Stimulated activated CD4-positive, alpha-beta T cell treated with anti-CD3 and anti-CD28 coated beads, Interleukin-4, amount 100 ng/mL, for 1 hour (primary cell): ENCODE measurements at places on chromosomes 6 and 20.

GRCh38 chr6:170253910-170254269 lies 37.0 kb downstream of the DLL1 start:
- DNase-seq: no peak

DNA sequence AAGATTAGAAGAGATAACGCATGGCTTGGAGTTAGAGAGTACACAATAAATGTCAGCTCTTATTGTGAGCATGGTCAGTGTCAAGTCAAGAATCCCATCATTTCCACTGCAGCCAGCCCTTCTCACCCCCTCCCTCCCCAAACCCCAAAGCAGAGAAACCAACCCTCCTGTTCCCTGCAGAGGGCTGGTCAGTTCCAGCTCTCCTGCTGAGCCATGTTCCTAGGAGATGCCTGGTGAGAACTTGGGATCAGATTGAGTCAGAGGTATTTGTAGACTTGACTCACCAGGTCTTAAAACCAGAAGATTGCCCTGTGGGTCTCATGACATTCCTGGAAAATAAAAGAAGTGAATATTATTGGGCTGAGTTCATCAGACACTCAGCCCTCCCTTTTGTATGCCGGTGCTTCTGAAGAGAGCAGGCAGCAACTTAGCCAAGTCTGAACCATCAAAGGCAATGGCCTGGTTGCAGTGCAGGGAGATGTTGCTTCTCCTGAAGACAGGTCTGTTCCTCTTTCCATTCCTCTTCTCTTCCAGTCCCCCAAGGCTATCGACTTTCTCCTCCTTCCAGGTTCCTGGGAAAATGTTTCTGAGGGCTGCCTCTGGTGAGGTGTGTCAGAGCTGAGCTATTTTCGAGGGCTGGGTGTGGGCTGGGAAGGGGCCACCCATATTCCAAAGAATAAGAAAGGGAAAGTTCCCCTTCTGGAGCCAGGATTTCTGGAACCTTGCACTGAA lies 278.2 kb upstream of the SUPT3H start:
- no peak for DNase-seq

DNA sequence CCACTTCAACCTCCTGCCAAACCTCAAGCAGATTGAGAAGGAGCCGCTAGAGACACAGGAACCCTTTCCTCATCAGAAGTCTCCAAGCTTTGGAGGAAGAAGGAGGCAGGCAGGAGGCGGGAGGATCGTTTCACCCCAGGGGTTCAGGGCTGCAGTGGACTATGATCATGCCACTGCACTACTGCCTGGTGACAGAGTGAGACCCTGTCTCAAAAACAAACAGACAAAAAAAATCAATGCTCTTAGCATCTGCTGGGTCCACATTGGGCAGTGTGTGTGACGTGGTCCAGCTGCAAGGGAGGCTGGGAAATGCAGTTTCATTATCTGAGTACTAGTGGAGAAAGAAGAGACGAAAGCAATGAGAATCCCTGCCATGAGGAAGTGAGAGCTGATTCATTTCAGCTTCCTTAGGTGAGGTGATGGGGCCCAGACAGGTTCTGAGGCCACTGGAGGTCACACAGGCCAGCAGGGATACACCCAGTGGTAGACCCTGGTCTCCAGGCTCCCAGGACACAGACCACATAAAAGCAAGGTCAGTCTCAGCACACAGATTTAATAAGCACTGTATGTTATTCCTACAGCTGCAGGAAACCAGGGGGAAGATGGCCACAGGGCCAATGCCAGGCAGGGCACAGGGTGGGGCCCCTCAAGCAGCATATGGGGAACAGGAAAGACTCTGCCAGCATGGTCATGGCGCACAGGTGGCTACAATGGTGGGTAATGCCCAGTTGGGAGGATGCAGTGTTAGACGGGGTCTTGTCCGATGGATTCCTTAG lies 4.3 kb downstream of the GFRA4 start:
- no peak for DNase-seq

DNA sequence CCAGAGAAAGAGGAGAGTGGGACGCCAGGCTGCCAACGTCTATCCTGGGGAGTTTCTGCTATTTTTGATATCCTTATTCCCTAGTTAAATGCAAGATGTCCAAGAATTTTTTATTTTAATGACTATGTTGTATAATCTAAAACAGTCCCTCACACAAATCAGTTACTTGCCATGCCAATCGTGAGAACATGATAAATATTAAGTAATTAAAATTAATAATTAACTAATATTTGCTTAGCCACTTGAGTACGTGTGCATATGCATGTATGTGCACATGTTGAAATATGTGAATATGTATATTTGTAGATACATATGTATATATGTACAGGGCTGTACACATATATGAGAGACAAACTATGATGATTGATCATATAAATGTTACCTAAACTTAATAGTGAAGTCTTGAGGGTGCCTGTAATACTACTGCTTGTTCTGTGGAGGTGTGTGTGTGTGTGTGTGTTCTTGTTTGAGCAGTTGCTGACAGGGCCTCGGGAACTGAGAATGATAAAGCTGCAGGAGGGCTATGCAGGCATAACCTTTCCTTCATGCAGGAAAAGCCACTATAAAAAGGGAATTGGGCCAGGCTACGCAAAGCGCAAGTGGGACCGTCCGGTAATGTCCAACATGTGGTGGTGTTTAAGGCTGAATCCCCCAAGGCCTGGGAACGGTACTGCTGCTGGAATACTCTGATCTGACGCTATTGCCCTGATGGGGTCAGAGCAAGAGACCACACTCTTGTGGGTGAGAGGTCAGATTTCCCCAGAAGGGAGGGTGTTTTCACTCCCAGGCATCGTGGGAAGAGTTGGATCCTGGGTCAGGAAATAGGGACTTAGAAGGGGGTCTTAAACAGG lies 148.3 kb upstream of the TBX18 start:
- no peak for DNase-seq

- DNase-seq: no peak
Observed at GRCh38 chr20:63212792-63213191, 3.1 kb downstream of the YTHDF1 start.

DNA sequence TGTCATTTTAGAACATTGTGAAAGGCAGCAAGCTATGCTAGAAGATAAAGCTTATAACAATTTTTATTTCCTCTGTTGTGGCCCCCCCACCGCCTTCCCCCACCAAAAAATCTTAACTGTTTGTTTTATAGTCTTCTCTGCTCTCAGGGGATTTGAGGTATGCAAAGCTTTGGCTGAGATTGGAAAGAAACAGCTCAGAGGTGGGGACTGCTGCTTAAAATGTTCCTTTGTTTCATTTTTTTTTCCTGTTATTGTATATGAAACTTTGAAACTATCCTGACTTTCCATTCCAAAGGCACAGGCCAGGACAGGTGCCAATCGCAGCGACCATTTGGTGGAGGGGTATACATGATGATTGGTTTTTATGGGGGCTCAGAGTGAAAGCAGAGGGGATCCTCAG lies 114.7 kb upstream of the PHACTR1 start:
- DNase-seq: no peak

DNA sequence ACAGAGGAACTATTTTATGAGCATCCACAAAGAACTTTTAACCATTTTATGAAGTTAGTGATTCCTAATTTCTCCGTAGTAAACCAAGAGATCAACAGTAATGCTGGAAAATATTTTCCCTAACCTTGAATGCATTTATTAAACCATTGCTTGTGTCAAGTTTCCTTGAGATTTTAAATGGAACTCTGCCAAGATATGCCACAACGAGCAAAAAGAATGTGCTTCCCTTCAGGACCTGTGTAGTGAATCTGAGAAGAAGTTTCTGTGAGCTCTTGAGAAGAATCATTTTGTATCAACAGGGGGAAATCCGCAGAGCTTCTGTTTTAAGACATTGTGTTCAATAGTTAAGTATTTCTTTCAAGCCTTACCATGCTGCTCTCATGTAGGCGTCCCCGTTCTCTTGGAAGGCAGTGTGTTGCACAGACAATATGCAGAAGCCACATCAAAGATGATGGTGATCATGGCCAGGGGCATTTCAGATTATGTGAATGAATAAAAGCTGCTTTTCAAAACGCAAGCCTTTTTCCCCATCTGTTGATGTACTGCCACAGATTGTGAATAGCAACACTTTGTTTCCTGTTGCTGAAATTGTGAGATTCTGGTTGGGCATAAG lies 439.8 kb downstream of the BMP2 start:
- no peak for DNase-seq

DNA sequence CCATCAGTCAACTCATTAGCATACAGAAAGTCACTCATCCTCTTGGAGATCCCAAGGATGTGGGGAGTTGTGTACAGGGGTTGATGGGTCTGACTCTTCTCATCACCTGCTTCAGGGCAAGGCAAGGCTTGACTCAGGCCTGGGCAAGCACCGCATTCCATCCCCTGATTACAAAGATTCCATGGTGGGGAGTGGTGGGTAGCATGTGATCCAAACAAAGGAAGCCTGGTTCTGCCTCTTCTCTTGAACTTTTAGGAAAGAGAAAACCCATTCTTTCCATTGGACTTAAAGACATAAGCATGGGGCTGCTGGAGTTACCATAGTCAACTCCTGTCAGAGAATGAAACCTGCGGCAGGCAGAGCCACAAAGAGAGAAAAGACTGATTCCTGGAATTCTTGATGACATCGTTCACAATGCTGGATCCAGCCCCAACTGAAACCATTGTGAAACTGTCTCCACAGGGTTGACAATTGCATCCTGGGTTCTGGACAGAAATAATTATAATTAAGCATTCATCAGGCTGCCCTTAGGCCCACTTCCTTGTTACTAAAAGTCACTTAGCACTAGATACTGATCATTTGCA lies 235.8 kb upstream of the KCNG1 start:
- no peak for DNase-seq

DNA sequence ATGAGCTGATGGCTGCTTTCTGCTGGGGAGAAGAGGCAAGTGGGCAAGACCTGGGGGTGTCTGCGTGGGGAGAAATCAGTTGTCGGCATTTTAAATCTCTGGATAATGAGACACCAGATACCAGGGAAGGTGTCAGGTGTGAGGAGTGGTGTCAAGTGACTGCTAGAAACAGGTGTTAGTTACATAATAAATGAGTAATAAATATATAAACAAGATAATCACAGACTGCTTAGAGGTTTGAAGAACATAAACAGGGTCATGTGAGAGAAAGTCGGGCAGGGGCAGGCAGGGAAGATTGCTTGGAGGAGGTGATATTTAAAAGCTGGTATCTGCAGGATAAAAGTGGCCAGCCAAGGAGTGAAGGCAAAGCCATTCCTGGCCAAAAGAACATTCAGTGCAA lies 87.2 kb upstream of the RIN2 start:
- no peak for DNase-seq

DNA sequence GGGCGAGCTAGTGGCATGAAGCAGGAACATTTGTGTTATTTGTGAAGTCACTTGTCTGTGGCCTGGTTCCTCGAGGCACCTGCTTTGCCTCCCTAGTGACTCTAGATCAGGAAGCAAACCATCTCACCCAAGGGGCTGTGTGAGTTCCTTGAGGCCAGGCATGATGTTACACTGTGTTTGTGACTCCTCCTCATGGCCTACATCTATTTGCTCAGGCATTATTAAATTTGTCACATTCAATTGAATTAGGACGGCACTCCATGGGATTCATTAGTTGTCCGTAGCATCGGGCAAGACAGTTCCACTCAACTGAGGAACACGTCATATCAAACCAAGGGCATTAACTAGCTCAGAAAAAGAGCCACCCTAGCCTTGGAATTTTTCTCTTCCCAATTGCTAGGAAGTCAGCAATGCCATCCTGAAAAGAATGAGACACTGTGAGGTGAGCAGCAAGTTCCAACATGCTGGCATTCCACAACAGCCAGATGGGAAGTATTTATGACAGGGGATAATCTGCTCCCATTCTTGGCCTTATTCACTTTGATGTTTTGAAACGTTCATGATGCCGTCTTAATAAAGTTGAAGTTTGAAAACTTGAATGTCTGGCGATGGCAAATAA lies 17.2 kb downstream of the TMEM200A start:
- no peak for DNase-seq

DNA sequence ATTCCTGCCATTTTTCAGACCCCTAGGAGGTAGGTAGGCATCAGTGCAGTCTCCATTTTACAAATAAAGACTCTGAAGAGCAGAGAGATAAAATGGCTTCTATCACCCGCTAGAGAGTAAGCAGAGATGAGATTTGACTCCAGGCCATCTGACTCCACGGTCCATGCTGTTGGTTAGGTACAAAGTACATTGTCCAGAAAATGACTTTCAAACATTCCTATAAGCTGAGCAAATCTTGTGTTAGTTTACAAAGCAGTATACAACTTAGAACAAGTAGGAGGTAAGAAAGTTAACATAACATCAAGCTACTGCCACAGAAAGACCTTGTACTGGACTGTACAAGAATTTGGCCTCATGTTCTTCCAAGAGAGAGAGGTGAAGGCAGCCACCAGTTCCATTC lies 14.9 kb downstream of the BTN1A1 start:
- no peak for DNase-seq

DNA sequence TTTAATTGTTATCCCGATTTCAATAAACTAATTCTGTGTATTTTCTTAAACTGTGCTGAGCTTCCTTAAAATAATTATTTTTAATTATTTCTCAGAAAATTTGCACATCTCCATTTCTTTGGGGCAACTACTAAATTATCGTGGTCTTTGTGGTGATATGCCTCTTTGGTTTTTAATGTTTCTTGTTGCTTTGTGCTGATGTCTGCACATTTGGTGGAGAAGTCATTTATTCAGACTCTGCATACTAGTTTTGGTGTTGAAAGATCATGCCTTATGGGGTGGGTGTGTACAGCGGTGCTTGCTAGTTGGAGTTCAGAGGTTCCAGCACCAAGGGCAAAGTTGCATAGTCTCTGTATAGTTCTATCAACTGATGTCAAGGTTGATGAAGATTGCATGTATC lies 253.2 kb downstream of the MEI4 start:
- DNase-seq: no peak
